ENCODE measurements at places on chromosomes 3 and 15.

DNA sequence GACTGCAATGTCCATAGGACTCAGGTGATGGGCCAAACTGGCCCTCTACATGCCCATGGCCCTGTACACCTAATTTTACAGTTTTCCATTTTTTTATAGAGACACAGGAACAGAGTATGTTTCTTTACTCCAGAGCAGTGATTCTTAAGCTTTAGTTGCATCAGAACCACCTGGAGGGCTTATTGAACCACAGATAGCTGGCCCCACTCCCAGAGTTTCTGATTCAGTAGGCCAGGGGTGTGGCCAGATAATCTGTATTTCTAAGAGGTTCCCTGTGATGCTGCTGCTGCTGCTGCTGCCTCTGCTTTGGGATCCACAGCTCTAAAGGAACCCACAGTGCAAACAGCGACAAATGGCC, 5.1 kb downstream of the RBP1 start:
- no peak for DNase-seq

DNA sequence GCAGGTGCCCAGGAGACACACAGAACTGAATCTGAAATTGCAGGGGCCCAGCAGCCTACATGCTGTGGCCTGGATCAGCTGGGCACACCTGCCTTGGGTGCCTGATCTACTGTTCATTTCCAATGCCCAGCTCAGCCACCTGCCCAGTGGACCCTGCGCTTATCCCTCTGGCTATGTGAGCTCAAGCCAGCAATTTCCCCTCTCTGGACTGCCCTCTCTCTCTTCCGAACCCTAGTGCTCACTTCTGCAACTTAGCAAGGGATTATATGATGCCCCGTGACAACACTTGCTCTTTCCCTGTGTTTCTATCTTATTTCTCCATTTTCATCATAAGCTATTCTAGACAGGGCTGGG, 276.0 kb downstream of the UACA start:
- no peak for DNase-seq

DNA sequence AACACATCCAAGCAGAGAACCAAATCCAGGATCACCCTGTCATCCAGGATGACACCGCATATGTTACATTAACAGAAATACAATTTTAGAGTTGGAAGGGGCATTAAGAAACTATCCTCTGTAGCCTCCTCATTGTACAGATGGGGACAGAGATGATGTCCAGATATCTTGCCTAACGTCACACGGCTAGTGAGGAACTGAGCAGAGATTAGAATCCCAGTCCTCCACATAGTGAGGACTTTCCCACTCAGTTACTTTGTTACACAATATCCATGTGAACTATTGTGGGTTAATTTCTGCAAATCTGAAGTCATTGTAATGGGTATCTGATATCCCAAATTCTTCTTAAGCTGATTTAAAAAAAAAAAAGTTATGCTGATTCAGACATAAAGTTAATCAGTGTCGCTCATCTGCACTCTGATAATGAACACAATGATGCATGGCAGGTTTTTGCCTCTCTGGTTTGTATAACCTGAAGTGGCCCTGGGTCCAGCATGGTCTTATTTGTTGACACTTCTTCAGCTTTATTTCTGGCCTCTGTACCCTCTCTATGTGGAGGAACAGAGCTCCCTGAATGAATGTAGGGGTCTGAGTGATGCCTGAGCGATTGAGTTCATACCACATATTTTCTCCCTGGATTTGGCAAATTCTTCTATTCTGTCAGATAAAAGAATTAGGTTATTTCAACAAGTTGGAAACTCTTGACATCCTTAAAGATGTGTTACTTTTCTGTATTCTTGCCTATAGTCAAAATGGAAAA, 76.0 kb upstream of the LIMD1 start:
- no peak for DNase-seq

- DNase-seq: no peak
Measured at GRCh38 chr15:54273928-54274327, 295.7 kb downstream of the UNC13C start.

DNA sequence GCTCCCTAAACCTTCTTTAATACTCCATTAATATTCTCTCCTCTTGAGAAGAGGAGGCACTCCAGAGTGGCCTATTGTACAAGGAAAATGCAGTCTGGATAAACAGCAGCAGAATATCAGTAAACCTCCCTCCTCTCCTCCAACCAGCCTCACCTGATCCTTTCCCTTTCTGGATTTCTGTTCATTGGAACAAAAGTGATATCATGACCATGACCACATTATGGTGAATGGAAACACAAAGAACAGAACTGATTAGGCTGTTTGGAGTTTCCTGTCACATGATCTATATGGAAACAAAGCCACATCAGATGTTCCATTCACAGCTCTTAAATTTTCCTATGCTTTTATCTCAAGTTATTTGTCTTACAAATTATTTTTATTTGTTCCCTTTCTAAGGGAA, 14.6 kb downstream of the C2CD4B start:
- DNase-seq: no peak

GRCh38 chr3:184380627-184381260, 890 bp downstream of the CHRD start:
- DNase-seq: no peak

- DNase-seq: peak; percentile 27
Measured at GRCh38 chr3:13782501-13782900, 97.4 kb downstream of the WNT7A start.

GRCh38 chr3:60754617-60755016, 496.6 kb downstream of the FHIT start:
- DNase-seq: no peak

- DNase-seq: no peak
Measured at GRCh38 chr3:184895350-184895749, 83.4 kb downstream of the VPS8 start.

DNA sequence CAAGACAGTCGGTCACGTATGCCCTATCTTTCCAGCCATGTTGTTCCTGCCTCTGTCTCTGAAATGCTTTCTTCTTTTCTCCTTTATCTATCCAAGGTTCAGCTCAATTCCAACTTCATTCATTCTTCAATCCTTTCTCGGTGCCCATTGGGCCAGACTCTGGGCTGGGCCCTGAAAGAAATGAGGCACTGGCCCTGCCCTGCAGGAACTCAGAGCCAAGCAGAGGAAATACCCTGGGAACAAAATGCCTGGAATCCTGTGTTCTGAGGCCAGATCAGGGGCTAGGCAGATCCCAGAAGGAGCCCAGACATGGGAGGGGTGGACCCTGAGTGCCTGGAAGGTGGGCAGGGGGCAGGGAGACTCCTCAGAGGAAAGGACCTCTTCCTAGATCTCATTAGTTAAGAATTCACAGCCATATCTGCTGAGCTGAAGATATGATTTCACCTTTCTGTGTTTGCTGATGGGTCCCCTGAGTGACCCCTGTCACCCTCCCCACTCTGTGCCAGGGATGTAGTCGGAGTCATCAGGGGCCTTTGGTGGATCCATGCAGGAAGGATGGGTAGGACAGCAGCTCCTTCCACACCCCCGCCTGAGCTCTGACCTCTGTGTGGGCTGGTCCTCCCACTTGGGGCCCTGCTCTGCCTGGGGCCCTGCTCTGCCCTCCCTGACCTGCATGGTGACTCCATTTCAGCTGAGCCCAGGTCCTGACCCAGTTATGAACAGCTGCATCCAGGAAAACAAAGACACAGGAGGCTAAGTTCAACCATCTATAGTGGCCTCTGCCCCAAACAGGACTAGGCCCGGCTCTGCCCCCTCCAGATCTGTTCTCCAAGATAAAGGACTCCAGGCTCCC, 5.3 kb upstream of the DAPK2 start:
- no peak for DNase-seq
